ENCODE measurements at places on chromosomes 6 and 20.

DNA sequence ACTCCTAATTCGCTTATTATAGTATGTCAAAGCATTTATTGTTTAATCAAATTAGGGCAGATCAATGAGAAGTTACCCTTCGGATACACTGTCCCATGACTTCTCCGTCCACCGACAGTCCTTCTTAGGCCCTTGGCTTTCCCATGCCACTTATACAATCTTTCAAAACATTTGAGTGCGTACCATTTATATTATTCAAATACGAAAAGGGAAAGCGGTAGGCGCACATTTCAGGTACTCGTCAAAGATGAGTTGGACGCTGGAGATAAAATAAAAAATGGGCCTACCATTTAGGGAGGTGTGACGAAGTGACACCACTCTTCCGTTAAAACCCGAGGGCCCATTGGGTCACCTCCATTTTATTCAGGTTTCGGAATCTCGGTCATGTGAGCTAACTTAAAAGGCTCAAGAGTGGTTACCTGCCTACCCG, 542 bp upstream of the AFG1L start:
- DNase-seq, result peak; percentile 31

- DNase-seq, result no peak
Measured at GRCh38 chr20:33650753-33651561, 11.2 kb upstream of the C20orf144 start.

DNA sequence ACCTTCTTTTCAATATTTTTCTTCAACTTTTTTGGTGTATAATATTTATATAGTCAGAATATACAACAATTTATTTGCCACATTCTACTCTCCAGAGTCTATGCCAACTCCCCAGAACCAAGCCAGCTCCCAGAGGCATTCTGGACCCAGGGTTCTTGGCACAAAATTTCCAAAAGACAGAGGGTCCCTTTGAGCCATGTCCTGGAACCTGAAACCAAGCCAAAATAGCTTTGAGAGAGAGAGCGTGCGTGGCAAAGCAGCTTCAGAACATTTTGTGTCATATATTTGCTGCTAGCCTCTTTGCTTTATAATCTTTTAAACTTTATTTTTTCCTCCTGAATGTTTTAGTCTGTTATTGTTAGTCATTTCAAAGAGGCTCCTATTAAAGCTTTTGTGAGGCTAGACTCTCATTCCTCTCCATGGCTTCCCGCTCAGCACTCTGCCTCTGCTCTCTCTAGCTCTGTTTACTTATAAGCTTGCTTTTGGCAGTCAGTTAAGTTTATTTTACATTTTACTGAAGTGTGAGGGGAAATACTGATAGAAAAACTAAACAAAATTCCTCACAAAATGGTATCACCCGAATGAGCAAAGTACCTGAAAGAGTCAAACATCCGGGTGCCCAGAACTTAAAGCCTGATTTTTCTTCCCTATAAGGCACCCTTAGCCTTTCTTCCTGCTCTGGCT, 605.1 kb upstream of the ID4 start:
- DNase-seq, result peak; percentile 88

DNA sequence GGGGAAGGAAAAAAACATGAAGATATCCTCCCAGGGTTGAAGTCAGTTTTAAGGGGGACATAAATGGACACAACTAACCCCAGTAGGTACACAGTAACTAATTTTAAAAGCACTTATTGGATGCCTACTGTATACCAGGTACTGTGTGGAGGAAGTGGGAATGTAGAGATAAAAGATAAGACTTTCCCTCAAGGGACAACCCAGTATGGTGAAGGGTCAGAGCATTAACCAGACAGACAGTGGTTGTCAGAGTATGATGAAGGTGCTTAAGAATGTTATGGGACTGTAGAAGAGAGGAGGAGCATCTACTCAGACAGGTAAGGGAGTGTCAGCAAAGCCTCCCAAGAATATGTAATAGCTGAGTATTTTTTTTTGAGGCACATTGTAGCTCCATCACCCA, 906 bp downstream of the ABCF1 start:
- no peak for DNase-seq

GRCh38 chr6:49576618-49577017, 26.1 kb downstream of the C6orf141 start:
- DNase-seq, result no peak

GRCh38 chr6:54114991-54115390, 3.7 kb downstream of the MLIP start:
- no peak for DNase-seq

DNA sequence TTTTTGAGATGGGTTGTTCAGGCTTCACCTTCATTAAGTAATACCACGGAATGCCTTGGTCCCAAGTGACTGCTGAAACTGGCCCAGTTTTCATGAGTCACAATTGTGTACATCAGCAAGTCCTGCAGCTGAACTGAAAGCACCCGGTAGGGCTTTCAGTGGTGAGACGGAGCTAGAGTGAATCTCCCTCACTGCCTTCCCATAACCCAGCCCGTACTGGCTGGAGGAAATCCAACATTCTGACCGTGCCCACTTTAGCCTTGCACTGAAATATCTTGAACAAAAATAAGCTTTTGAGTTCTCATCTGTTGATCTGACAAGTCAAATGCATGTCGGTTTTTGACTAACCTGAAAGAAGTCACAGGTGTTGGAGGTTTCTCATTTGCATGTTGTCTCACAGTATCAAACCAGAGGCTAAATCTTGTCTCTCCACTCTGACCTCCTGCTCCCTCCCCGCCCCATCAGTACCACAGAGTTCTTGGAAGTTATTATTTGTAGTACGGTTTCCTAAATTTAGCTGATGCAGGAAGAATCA, 35.9 kb downstream of the DUSP22 start:
- DNase-seq, result no peak

DNA sequence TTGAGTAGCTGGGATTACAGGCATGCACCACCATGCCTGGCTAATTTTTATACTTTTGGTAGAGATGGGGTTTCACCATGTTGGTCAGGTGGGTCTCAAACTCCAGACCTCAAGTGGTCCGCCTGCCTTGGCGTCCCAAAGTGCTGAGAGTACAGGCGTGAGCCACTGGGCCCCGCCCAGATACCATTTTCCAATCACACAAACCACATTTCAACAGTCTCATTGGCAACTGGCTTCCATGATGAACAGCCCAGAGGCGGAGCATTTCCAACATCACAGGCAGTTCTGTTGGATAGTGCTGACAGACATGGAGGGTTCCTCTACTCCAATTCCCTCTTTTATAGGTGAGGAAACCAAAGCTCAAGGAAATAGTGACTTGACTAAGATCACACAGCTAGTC, 43.9 kb upstream of the PLCB4 start:
- no peak for DNase-seq

DNA sequence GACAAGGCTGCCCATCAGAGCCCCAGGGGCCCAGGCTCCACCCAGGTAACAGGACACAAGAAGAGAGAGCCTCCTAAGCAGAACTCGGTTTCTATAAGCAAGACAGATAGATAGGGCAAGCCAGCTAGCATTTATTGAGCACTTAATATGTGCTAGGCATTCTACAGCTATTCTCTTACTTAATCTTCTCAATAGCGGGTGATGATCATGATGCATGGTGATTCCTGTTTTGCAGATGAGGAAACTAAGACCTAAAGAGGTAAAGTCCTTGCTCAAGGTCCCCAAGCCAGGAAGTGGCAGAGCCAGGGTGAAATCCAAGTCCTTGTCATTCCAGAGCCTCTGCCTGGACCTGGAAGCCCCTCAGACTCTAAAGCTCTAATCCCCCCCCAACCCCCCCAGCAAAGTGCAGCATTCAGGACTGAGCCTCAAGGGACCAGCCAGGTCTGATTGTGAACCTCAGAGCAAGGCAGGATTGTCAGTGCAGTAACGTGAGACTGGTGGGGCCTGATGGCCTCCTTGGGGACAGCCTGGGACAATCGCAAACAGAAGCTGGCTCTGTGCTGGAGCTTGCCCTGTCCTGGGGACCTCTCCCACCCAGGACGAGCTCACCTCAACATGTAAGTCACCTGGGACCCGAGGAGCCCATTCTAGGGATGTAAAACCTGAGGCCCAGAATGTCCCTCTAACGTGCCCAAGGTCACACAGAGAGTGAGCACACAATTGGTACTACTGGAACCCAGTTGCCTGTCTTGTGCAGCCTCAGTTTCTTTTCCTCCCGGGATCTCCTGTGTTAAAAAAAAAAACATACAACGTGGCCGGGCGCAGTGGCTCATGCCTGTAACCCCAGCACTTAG, 48.4 kb upstream of the PTGIS start:
- no peak for DNase-seq

- DNase-seq, result no peak
Measured at GRCh38 chr6:132708771-132709170, 5.1 kb downstream of the VNN1 start.

DNA sequence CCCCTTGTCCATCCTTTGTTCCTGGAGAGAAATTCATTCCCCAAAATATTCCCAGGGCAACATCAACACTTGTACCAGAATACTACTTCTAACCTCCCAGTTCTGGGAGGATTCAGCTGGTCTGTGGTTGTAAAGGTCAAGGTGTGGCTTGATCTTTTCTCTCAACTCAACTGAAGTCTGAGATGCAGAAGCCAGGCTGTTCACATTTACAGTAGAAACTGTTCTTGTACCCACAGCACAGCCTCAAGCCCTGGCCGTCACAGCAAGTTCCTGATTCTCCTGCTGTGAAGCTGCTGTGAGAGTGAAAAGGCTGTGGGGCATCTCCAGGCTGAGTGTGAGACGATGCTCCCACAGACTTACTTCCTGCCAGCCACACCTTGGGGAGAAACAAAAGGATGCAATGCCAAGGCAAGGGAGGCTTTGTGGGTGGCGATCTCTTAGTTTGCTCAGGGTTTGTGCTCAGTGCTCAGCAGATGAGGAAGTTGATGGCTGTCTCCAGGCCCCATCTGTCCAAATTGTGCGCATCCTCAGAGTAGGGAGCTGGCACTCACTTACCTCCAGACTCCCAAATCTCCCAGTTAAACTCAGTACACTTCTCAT, 143.9 kb upstream of the FOXA2 start:
- no peak for DNase-seq

- DNase-seq, result no peak
Measured at GRCh38 chr6:84329516-84329915, 102.1 kb upstream of the CEP162 start.

GRCh38 chr20:719068-719467, 43.5 kb upstream of the SCRT2 start:
- no peak for DNase-seq

- no peak for DNase-seq
Measured at GRCh38 chr6:125700581-125701353, 48.7 kb upstream of the HEY2 start.

DNA sequence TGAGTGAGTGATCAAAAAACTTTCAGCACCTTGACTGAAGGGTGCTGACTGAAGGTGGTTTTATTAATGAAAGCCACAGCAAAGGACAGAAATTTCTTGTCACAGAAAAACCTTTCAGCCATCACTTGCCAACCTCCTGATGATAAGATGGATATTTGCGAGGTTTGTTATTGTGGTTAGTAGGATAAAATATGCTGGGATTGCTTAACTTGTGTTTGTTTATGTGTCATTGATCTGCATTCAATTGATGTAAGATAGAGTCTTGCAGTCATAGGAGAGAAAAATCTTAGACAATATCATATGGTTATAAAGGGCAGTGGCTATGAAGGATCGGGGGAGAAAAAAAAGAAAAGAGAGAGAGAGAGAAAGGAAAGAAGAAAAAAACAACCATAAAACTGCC, 1.2 kb downstream of the TSBP1 start:
- no peak for DNase-seq

DNA sequence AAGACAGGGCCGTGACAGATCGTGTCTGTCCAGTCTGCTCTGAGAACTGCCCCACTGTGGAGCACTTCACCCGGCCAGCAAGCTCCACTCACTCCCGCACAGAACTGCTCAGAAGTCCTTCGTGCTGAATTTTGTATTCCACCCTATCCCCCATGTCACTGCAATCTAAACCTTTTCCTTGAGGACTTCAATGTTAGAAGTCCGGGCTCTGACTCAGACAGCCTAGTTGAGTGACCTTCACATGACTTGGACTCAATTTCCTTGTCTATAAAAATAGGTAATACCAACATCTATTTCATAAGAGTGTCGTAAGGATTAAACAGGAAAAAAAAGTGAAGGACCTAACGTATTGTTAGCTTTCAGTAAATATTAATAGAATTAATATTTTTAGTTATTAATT, 161.6 kb downstream of the QRSL1 start:
- DNase-seq, result no peak

DNA sequence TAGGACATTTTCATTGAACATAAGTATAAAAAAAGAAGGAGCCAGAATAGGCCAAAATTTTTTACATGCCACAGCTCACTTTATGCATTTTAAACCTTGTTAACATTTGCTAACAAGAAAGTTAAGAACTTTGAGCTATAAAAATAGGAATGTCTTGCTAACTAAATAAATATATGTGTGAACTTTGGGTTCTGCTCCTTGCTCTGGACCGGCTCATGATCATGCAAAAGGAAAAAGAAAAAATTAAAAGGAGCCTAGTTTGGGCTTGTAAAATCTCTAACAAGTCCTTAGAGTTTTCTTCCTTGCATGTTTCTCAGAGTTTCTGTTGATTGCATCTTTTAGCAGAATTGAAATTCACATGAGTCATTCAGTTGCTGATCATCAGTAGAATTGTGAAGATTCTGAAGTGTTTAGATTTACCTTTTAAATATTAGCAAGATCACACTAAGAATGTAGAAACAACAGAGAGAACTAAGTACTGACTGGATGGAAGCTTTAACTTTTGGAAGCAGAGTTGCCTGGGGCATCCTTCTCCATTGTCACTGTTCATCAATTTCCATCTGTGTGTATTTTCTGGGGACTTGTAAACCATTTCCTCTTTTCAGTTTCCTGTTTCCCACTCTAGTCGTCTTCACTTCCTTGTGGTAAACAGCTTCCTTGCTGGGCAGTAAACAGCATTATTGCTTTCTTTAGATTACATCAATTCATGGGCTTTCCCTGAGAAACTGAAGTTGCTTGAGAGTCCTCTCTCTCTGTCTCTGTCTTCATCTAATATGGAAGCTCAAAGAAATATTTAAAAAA, 458.4 kb upstream of the BTBD3 start:
- no peak for DNase-seq

DNA sequence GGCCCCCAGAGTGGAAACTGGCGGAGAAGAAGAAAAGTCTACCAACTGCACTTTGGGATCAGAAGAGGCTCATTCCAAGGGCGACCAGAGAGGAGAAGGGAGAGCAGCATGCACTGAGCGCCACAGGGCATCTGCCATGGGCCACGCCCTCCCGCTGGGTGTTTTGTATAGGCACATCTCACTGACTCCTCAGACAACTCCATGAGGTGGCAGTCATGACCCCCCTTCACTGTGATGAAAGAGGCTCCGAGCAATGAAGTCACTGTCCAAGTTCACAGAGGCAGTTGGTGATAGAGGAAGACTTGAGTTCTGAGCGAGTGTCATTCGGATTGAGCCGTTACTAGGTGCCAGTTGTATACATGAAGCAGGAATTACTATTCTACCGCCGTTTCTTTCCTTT, 15.4 kb downstream of the BPIFB1 start:
- no peak for DNase-seq

DNA sequence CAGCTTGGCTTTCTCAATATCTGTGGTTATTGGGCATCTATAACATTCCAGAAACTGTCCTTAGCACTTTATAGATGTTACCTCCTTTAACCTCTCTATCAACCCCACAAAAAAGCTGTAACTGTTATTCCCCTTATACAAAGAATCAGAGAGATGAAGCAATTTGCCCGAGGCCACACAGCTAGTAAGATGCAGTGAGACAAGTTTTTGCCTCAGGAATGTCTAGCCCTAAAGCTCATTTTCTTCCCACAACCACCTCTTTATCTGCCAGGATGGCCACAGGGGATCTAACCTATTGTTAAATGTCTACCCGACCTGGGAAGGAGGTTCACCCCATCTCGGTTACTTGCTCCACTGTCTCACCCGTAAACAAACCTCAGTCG, 31.9 kb upstream of the TCP11 start:
- no peak for DNase-seq

All from NCI-H1092 treated with DMSO at 0.1 percent for 48 hours (cell line).